Glutamatergic neuron (in vitro differentiated cells): ENCODE measurements at places on chromosomes 4 and X. TPM values are rescaled to one million over a fixed set of nuclear protein-coding genes. Genes with fewer than 3 reads are reported as not detected.

DNA sequence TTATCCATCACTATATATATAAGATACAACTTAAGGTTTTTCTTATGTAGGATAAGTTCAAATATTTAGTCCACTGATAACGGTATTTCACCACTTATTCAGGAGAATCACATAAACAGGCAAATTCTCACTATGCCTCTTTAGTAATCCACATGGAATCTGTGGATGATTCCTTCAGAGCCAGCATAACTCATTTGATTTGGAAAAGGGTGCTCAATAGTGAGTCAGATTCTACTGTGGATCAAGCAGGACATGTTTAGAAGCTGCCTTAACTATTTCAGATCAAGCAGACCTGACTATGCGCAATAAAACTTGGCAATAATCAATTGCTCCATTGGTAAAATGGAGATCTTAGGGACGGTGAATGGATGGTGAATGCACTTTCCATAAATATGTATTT lies 184.1 kb downstream of the CBR4 start:
- H3K27ac ChIP-seq = no peak overlapping the region
- no peaks in the 10 kb centered on the region for H3K36me3 ChIP-seq
- no peaks in the 10 kb centered on the region for H3K27me3 ChIP-seq
- DNase-seq = no peak
- no peak overlapping the region for H3K4me3 ChIP-seq

DNA sequence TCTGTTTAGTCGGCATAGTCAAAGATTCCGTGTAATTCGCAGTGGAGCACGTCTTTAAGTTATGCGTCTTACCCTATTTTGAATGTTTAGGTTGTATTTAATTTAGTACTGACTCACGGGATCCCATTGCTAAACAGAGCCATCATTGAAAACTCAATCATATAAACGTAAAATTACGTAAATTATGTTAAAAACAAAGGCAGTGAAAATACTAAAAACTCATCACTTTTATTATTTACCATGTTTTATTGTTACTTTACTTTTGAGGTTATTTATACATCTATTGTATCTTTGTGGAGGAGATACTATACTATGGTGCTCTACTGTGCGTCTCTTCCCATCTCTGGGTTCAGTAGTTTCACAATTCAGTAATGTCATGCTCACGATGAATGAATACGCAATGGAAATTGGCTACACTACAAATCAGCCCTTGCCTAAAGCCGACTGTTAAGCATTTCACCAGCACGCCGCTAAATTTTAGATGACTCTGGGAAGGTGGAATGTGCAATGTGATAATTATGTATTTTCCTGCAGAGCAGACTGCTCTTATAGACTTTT lies 944 bp downstream of the FUNDC2 start:
- H3K4me3 ChIP-seq = peak overlapping the region; percentile 86
- no peaks in the 10 kb centered on the region for H3K36me3 ChIP-seq
- DNase-seq = no peak
- H3K27ac ChIP-seq = peak overlapping the region; percentile 96
- H3K4me1 ChIP-seq = peaks cover 5% of the 10 kb centered on the region

DNA sequence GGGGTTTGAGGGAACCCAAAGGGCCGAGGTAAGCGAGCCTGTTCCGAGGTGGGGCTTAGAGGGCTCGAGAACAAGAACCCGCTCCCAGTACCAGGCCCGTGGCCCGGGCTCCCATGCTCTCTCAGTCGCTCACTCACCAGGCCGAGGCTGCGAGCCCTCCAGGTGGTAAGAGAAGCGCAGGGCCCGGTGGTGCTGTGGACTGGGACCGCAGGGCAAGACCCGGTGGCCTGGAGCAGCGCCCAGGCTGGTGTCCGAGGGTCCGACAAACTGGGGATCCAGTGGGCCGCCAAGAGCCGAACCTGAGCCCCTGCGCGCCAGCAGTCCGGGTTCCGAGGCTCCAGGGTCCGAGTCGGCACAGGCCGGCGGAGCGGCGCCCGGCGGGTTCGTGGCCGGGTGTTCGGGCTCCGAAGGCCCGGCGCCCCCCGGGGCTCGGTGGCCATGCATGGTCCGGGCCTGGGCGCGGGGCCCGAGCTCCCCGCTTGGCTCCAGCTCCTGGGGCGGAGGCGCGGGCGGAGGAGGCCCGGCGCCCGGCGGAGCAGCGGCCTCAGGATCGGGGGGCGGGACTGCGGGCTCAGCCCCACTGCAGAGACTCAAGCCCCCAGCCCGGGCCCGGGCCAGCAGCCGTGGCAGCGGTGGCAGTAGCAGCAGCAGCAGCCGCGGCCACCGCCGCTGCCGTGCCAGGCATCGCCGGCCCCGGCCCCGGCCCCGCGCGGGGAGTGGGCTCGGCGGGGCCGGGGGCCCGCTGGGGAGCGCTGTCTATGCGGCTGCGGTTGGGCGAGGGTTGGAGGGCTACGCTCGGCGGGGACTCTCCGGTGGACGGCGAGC lies 833 bp downstream of the FGD1 start:
- no peaks in the 10 kb centered on the region for H3K36me3 ChIP-seq
- peak; percentile 46 for DNase-seq
- peak overlapping the region; percentile 89 for H3K4me3 ChIP-seq
- H3K4me1 ChIP-seq = peaks cover 20% of the 10 kb centered on the region
- H3K27ac ChIP-seq = peak overlapping the region; percentile 78
- H3K27me3 ChIP-seq = peaks cover 7% of the 10 kb centered on the region

DHRSX gene
- 37.1 TPM for total RNA-seq

GRCh38 chr4:38615847-38616246 lies 48.2 kb upstream of the KLF3 start:
- no peaks in the 10 kb centered on the region for H3K27me3 ChIP-seq
- no peaks in the 10 kb centered on the region for H3K4me1 ChIP-seq
- H3K4me3 ChIP-seq = no peak overlapping the region
- H3K36me3 ChIP-seq = no peaks in the 10 kb centered on the region

- peaks cover 8% of the 10 kb centered on the region for H3K27me3 ChIP-seq
- H3K4me1 ChIP-seq = peaks cover 41% of the 10 kb centered on the region
- no peak overlapping the region for H3K4me3 ChIP-seq
- no peak overlapping the region for H3K27ac ChIP-seq
- DNase-seq = no peak
These were observed 68.8 kb downstream of the MAML3 start for GRCh38 chr4:140085062-140085622.

GRCh38 chr4:175946472-175947116 lies 119.0 kb upstream of the WDR17 start:
- no peak for DNase-seq
- no peak overlapping the region for H3K27ac ChIP-seq
- H3K36me3 ChIP-seq = no peaks in the 10 kb centered on the region
- H3K4me1 ChIP-seq = no peaks in the 10 kb centered on the region

PPARGC1A gene
- 13.4 TPM for total RNA-seq

DNA sequence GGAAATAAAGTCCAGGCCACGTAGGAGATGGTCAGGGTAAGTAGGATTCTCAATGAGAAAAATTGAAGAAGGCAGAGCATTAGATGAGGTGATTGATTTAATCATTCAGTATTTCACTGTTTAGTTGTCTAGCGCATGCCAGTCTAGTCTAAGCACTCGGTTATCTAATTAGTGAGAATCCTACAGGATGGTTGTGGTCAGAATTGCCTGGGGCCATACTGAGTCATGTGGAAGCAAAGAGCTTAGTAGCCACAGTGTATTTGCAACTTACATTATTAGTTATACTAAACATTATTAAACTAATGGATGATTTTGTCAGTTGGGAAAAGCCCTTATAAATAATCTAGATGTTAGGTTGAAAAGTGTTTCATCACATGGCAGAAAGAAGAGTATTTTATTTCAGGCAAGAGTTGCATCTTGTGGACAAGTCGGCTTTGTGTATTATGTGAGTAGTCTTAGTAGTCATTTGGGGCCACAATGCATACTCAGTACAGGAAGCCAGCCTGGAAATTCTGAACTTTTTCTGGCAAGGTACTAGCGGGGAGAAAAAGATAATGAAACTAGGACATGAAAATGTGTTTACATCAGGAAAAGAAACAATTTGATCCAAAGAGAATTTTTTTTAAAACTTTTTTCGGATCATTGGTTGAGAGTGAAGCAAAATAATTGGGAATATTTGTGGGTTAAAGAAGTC lies 31.9 kb downstream of the CPEB2 start:
- no peak overlapping the region for H3K4me3 ChIP-seq
- no peaks in the 10 kb centered on the region for H3K36me3 ChIP-seq
- no peaks in the 10 kb centered on the region for H3K27me3 ChIP-seq

DNA sequence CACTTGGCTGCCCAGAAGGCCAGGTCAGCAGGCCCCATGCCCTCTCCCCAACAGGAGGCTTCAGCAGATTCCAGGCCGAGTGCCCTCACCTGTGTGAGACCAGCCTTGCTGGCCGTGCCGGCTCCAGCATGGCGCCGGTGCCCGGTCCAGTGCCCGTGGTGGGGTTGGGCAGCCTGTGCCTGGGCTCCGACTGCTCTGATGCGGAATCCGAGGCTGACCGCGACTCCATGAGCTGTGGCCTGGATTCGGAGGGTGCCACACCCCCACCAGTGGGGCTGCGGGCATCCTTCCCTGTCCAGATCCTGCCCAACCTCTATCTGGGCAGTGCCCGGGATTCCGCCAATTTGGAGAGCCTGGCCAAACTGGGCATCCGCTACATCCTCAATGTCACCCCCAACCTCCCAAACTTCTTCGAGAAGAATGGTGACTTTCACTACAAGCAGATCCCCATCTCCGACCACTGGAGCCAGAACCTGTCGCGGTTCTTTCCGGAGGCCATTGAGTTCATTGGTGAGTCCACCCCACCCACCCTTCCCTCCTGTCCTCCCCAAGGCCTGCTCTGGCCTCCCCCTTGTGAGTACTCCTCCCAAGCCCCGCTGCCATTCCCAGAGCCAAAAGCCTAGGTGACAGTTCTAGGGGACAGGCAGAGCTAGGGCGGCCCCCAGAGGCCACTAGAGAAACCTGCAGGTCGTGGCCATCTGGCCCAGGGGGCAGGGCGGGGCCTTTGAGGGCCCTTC lies 2.3 kb downstream of the DUSP9 start:
- no peaks in the 10 kb centered on the region for H3K4me1 ChIP-seq
- no peaks in the 10 kb centered on the region for H3K27me3 ChIP-seq
- H3K4me3 ChIP-seq = no peak overlapping the region
- no peaks in the 10 kb centered on the region for H3K36me3 ChIP-seq
- peak; percentile 50 for DNase-seq
- H3K27ac ChIP-seq = no peak overlapping the region
